Mammary epithelial cell (primary cell): ENCODE measurements at places on chromosomes 7 and 10.
A peak's percentile ranks its signal among the peaks of the same experiment; 100 is the strongest.

DNA sequence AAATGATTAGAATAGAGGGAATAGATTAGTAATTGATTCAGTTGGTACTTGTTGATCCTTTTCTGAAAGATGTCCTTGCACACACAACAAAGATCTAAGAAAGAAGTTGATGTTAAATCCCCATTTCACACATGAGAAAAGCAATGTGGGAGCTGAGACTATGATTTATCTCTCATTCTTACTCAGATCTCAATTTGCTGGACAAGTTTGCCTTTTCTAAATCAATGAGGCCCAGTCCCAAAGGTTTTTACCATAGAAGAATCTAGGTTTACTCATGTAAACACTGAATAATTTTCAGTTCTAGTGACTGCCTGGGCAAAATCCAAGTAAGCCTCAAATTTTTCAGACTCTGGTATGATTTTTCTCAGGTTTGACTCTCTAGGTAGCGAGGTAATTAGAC, 25.5 kb upstream of the PLXNA4 start:
- DNase-seq: no peak

DNA sequence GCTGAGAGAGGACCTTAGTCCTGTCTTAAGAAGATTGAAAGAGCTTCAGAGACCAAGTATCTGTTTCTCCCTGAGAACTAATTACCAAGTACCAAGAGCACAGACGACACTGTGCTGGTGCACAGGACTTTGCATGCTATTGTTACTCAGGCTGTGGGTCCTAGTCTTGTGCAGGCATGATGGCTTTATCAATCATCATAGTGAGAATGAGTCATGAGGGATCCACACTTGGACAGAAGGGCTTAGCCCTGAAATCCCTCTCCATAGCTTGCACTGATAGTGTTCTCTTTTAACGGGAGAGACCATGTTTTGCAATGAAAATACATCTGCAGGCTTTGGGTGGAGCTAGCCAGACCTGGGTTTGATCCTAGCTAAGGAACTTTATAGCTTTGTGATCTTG, 93.3 kb downstream of the SORCS3 start:
- DNase-seq: peak; percentile 21

GRCh38 chr7:29005406-29005805, 47.3 kb upstream of the TRIL start:
- no peak for DNase-seq

- DNase-seq: no peak
Observed at GRCh38 chr10:14093730-14094484, 236.8 kb downstream of the FRMD4A start.

DNA sequence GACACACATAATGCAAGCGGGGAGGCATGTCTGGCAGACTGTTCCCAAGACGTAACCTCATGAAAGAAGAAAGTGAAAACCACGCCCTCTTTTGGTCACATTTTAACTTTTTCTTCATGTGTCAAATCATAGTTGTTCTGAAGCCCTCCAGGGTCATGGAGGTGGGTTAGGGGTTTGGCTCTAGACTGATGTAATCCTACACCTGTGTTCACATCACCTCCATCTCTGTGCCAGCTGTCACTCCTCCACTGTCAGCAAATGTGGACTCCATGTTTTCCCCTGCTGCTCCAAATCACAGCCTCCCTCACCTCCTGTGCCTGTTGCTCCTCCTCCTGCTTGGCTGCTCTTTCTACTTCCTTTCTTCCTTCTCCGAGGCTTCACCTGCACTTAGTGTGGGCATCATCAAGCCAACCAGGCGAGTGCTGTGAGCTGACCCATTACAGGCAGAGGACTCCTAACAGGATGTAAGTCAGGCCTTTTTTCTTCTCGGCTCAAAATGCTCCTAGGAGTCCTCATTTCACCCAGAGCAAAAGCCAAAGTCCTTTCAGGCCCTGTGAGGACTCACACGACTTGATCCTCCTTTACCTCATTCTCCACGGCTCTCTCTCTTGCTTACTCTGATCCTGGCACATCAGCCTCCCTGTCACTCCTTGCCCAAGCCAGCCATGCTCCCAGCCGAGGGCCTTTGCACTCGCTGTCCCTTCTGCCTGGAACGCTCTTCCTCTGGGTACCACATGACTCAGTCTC, 66.4 kb upstream of the IFRD1 start:
- DNase-seq: no peak

- no peak for DNase-seq
Observed at GRCh38 chr10:132650611-132651250, 113.1 kb downstream of the INPP5A start.

- no peak for DNase-seq
Observed at GRCh38 chr7:31445686-31446355, 68.1 kb upstream of the ITPRID1 start.

- DNase-seq: peak; percentile 76
Observed at GRCh38 chr10:116742367-116743265, at the start of gene HSPA12A. Gene HSPA12A (minus strand): TSS chr10:116742566. CDS start chr10:116742469, 97 bp downstream.

- DNase-seq: no peak
Observed at GRCh38 chr10:1654247-1654646, 83.1 kb downstream of the ADARB2 start.

DNA sequence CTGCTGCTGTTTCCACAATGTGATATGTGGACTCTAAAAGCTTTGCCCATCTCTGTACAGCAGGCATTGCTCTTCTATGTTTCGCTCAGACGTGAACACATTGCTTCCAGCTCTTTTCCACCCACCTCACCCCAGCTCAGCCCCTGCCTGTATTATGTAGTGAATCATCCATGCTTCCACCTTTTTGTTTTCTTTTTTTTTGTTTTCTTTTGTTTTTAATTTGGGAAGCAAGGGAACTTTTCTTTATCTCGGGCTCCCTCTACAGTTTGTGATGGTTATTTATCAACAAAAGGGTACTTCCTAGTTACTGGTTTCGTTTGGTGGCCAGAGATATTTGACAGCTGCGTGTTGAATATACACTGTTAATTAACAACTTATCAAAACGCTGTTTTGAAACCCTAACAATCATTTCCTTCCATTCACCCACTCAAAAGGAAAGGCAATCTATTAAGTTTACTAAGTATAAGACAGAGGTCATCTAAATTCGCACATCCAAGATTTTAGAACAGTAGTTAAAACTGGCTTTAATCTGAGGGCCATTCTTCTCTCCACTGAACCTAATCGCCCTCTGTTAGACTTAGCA, 127.9 kb upstream of the STK17A start:
- DNase-seq: peak; percentile 66

DNA sequence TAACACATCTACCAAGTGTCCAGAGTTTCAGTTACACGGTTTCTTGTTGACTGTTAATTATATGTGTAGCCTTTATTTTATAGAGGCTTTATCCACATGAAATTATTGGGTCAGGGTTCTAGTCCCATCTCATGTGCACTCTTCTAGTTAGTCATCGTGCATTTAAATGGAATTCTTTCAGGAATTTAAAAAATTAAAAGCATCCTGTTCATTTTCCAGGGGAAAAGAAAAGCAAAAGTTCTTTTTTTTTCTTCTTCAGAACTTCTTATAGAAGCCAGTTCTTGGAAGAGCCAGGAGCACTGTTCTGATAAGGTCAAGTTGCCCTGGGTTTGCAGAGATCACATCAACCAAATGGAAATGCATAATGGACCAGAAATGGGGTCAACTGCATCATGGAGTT, 324.7 kb downstream of the INHBA start:
- DNase-seq: no peak

DNA sequence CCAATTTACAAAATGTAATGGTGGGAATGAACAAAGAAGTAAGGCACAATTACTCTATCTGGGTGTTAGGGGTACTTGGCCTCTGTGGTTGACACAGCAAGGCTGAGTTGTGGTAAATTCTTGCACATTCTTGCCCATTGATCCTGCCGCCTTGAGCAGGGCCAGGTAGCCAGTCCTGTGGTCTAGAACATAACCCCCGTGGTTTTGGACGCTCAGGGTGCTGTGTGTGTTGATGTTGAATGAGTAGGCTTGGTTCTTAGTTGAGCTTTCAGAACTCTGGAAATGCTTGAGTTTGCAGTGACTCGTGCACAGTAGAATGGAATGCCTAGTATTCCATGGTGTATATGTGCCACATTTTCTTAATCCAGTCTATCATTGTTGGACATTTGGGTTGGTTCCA, 42.3 kb upstream of the CDHR3 start:
- peak; percentile 18 for DNase-seq

GRCh38 chr7:76369018-76369417, 10.2 kb upstream of the YWHAG start:
- peak; percentile 31 for DNase-seq

DNA sequence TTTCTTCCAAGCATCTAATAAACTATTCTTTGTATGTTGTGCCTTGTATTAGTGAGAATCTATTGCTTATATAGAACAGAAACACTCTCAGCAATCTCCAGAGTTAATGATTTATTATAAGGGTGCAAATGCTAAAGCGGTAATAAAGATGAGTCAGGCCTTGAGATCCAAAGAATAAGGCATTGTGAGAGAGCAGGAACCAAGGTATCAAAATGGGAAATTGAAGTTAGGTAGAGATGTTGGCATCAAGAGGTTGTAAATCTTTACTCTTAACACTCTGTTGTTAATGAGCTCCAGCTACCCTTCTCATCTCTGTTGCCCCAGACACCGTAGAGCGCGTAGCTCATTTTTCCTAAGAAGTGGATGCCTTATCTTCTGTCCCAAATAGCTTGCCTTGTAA, 375.2 kb downstream of the ARL4A start:
- DNase-seq: no peak

GRCh38 chr10:79137300-79137756, 68.6 kb downstream of the ZMIZ1 start:
- DNase-seq: no peak

DNA sequence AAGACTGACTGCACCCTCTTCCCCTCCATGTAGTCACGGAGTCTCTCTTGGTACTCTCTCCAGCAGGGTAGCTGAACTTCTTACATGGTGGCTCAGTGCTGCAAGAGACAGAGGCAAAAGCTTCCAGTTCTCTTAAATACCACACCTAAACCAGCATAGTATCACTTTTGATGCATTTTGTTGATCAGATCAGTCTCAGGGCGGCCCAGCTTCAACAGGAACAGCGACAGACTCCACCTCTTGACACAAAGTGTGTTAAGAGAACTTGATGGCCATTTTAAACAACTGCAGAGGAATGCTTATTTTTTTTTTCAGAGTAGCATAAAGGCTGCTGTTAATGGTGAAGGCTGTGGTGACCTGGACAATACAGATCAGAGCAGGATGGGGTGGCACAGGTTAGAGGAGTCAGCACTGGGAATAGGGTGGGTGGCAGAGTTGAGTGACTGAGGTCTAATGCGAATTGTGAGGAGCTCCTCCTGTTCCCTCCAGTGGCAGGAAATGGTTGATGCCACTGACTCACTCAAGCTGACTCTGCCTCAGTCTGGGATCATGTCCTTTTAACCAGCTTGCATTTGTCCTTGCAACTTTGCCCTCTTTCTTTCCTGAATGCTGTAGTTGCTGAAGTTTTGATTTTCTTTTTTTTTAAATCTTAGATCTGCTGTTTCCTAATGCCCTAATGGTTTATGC, 17.3 kb downstream of the MGAM start:
- DNase-seq: peak; percentile 47

GRCh38 chr7:716222-716621, 10.3 kb upstream of the DNAAF5 start:
- no peak for DNase-seq

DNA sequence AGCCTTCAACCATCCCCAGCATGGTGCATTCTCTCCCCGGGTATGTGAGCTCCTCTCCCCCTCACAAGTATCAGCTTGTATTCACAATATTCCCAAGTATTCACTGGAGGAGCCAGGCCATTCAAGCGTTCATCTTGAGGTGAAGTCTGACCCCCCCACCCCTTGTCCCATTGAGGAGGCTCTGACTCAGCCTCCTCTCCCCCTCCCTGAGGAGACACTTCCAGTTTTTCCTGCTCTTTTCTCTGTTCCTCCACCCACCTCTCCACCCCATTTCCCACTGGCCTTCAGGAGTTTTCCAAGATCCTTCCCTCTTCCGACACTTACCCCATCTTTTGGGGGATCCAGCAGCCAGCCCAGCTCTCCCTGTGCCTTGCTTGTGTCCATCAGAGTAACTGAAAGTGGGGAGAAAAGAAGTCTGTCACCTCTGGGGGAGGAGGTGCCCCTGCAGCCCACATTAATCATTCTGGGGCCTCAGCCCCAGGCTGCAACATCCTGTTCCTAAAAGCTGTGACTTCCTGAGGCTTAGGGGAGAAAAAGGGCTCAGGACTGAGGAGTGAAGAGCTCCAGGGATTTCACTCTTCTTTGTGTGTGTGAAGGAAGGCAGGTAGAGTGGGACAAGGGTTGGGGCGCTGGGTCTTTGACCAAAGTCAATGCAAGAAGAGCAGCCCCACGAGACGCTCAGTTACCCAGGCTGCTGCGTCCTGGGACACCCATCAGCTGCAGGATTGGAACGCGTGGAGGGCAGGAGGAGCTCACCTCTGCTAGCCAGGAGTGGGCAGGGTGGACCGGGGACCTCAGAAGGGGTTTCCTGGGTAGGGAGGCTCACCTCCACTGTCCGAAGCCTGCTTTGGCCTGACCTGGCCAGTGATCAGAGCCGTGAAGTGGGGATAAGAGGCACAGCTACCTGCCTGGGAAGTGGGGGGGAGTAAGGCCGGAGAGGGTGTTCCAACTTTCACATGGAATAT, 1.1 kb downstream of the EPHA1 start:
- no peak for DNase-seq

- no peak for DNase-seq
Observed at GRCh38 chr7:102417105-102417504, 16.3 kb upstream of the ORAI2 start.

DNA sequence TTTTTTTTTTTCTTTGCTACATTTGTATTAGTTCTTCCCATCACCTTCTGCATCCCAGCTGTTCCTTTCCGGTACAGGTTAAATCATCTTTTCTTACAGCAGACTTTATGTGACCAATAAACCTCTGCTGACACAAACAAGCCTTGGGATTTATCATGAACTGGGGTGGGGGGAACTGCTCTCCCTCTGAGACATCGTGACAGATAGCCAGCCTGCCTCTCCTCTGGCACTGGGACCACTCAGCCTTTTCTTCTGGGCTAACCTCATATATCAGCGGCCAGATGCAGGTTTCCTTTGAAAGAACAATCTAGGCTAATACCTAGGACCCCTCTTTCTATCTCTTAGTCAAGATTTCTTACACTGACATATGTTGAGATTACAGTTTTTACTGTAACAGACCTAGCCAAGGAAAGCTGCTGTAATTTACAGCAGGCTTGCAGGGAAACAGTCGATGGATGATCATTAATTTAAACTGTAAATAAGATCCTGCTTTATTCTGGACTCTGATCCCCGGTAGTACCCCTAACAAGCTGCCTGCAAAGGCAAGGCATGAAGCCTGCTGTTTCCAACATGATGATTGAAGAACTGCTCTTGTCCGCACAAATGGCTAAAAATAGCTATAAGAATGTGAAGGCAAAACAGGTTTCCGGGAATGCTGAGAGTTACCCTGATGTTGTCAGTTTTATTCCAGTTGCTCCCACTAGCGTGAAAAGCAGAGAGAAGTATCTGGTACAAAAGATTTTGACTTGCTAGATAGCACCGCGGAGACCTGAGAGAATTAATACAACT, 338.7 kb downstream of the SORCS1 start:
- DNase-seq: no peak

GRCh38 chr7:29457141-29457561, 106.5 kb upstream of the PRR15 start:
- no peak for DNase-seq
